Activated CD4-positive, alpha-beta memory T cell treated with anti-CD3 and anti-CD28 coated beads for 36 hours (primary cell): ENCODE measurements at places on chromosomes 1 and 21. TPM values are rescaled to one million over a fixed set of nuclear protein-coding genes. Genes with fewer than 3 reads are reported as not detected.

The TDRD10 gene
- total RNA-seq: not detected

The NPHS2 gene
- not detected for total RNA-seq

DNA sequence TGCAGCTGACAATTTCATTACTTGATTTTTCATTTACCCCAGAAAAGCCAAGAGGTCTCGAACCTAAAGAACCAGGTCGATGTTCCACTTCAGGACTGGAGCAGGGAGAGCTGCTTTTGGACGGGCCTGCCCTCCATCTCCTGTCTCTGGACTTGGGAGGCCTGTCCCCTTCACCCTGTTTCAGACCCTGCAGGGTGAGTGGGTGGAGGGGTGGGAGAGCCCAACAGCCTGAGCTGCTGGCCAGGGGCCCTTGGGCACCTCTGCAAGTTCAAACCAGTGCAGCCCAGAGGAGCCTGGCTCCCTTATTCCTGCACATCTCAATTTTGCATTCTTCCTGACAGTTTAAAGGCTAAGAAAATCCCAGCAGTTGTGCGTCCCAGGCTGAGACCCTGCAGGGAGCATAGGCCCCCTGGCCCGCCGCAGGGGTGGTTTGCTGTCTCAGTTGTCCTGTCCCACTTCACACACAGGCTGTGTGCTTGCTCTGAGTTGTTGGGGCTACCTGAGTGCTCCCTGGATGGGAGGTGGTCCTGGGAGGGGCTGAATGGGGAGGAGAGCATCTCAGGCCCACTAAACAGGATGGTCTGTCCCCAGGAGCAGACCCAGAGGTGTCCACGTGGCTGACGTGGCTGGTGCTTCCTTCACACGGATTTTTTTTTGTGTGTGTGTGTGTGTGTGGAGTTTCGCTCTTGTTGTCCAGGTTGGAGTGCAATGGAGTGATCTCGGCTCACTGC is 443.7 kb downstream of the PTPRU start:
- DNase-seq: no peak

- DNase-seq: no peak
Observed at GRCh38 chr1:109218516-109218915, 4.8 kb downstream of the SARS1 start.

DNA sequence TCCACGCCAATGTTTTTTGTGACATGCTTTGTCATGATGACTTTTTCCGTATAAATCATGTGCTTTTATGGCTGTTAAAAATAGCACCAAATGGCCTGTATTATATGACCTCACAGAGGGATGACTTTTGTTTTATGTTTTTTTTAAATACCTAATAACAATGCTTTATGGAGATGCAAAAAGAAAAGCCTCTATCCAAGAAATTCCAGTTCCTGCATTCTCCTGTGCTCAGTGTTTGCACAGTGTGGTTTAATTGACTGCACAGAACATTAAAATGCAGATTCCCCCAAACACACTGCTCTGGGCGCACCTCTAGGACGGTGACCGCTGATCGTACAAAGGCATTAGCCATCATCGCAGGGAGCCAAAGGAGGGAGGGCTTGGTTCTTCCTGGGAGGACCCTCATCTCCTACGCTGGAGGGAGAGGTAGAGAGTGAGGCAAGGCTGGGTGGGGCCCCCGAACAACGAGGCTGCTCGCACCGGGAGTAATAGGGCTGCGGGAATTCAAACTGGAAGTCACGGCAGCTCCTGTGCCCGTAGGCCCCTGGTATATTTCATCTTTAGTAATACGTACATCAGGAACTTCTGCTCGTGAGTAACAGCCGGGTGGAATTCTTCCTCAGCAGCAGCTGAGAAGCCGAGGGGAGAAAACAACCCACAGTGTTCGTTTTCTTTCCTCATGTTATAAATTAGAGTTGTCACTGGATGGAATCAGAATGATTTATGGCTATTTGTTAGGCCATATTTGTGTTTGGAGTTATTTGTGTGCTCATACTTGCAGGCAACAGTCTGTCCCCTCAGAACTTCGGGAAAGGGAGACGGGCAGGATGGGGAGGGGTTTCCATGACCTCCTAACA is 465.6 kb downstream of the CAMTA1 start:
- no peak for DNase-seq
